ENCODE measurements at places on chromosomes 4 and X.

- no peak for DNase-seq
Observed at GRCh38 chr4:187632260-187632995, 363.1 kb upstream of the ZFP42 start.

DNA sequence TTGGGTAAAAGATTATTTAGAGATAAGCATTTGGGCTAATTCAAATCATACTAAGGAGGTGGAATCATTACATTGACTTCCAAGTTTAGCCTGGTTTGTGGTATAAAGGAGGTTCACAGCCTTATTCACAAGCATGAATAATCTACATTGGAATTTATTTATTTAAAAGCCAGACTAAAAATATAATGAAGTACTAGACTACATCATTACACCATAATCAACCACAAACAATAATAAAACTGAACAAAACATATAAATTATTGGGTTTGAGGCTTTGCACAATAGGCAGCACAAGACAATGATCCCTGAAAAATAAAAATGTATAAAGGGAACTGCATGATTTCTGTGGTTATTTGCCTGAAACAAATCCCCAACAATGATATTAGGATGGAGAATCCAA, 314.0 kb downstream of the GBA3 start:
- no peak for DNase-seq

GRCh38 chrX:154696676-154697045, 43.3 kb upstream of the CTAG2 start:
- no peak for DNase-seq

DNA sequence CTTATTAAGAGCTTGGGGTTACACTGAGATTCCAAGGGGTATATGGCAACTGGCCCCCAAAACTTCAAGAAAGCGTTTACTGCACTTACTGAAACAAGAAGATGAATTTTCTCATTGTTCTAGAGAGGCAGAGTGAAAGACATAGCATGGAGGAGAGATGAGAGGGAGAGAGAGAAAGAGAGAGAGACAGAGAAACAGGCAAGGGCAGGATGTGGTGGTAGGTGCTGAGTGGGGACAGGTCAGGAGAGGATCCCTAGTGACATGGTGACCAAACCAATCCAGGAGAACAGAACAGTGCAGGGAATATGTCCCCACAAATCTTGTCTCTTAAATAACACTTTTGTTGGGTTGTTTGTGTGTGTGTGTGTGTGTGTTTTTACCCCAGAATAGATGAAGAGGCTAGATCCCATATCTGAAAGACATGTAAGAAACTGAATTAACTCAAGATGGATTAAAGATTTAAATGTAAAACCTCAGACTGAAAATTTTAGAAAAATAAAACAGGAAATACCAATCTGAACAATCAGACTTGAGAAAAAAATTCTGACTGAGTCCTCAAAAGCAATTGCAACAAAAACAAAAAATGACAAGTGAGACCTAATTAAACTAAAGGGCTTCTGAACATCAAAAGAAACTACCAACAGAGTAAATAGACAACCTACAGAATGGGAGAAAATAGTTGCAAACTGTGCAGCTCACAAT, 202.2 kb downstream of the QDPR start:
- DNase-seq: no peak

GRCh38 chrX:44106864-44107263, 133.7 kb upstream of the NDP start:
- DNase-seq: no peak

- no peak for DNase-seq
Observed at GRCh38 chrX:40513012-40513411, 67.8 kb upstream of the ATP6AP2 start.

DNA sequence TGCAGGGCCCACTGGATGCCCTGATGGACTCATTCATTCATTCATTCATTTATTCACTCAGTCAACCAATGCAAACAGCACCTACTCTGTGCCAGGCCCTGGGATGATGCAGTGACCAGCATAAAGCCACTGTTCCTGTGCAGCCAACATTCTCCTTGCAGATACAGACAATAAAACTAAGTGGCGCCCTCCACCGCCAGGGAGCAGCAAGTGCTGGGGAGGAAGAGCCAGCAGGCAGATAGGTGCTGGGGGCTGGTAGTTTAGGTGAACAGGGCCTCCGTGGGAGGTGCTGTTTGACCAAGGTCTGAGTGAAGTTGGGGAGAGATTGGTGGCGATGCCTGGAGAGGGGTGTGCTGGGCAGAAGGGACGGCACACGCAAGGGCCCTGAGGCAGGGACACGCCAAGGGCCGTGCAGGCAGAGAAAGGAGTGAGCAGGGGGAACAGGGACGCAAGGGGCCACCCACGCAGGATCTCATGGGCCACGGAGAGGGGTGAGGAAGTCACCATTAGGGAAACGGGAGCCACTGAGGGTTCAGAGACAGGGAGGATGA, 65.5 kb downstream of the WFS1 start:
- DNase-seq: no peak

GRCh38 chr4:157810137-157810774, 362.6 kb downstream of the GASK1B start:
- no peak for DNase-seq

- DNase-seq: no peak
Observed at GRCh38 chr4:150164956-150165629, 86.8 kb downstream of the DCLK2 start.

GRCh38 chr4:168177546-168178149, 85.3 kb downstream of the ANXA10 start:
- DNase-seq: no peak

- no peak for DNase-seq
Observed at GRCh38 chrX:30572004-30572403, 5.6 kb downstream of the TASL start.

DNA sequence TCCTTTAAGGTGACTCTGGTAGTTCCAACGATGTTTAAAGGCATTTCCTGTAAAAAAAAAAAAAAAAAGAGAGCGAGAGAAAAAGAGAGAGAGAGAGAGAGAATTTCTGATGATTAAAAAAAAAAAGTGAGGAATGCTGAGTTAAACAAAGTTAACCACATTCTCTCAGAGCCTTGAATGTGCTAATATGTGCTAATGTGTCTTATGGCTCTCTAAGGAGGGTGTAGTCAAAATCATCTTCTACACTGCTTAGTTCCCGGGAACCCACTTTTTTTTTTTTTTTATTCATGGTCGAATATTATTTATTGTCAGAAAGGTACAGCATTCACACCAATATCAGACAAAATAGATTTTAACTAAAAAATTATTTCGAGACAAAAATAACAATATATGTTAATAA, 111.7 kb downstream of the SNCA start:
- no peak for DNase-seq

DNA sequence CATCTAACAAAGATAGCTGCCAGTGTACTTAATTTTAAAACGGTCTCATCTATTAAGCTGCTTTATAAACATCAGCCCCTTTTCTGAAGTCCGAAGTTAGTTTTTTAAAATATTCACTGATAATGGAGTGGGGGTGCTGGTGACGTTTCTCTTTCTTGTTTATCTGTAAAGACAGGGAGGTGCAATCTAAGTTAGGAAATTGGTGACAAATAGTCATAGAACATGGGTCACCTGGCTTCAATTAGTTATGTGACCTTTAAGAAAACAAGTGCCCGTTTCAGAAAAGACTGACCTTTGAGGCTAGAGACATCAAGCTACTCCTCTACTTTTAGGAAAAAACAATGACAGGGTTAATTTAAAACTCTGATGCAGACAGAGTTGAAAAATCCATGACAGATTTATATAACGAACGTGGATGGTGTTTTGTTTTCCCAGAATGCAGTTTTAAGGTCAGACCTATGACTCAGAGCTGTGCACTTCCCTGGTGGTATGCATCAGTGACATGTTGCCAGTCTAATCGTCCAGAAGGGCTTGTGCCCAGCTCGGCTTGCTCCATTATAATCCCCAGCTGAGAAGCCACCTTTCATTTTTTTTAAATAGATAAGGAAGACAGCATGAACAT, 38.2 kb downstream of the FHL1 start:
- no peak for DNase-seq

DNA sequence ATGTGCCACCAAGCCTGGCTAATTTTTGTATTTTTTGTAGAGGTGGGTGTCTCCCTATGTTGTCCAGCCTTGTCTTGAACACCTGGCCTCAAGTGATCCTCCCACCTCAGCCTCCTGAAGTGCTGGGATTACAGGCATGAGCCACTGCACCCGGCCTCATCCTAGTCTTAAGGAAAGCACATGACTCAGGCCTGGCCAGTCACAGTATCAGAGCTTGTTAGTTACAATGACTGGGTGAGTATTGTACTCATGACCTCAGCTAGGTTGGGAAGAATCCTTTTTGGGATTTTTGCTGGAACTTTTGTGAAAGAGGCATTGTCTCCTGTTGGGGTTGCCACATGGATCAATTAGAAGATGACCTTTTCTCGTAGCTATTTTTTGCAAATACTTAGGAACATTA, 292.8 kb downstream of the RAPGEF2 start:
- DNase-seq: no peak

GRCh38 chr4:104747635-104748034, 252.9 kb upstream of the CXXC4 start:
- DNase-seq: no peak

DNA sequence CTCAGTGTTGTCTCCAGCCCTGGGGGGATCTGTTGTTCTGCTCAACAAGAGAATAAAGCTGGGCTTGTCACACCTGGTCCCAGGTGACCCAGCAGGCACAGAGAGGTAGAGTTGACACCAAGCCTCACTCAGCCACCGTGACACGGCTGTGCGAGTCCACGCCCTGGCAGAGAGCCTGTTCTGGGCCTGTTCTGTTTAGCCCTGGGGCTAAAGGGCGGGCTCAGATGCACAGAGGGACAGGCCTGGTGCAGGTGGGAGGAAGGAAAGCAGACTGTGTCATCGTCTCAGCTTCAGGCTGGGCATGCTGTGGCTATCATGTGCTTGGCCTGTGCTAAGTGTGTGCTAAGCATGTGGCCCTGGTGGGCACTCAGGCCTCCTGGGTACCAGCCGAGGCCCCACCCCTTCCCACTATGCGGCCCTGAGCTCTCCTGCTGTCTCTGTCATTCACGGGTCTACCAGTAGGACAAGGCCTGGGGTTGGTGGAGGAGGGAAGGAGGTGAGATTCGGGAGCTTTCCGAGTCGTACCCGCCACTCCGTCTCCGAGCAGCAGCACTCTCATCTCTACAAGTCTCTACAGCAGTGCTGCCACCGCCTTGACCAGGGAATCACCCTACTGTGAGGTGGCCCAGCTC, 10.8 kb downstream of the WFS1 start:
- no peak for DNase-seq

DNA sequence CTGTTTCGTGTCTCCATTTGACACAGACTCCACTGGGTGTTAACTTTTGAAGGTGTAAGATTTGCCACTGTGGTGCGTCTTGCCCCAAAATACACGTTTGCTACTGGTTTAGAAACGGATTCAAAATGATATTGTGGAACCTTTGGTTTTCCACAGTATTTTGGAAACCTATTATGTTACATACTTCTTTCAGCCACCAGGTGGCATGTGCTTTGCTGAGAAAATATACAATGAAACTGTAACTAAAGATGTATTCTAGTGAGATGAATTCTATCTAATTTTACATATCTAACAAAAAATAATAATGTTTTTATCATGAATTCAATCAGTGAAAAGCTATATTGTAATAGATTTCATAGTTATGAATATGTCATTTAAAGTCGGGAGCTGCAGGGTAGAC, 28.4 kb upstream of the SLITRK4 start:
- no peak for DNase-seq

GRCh38 chr4:20043991-20044390, 207.7 kb upstream of the SLIT2 start:
- DNase-seq: no peak

DNA sequence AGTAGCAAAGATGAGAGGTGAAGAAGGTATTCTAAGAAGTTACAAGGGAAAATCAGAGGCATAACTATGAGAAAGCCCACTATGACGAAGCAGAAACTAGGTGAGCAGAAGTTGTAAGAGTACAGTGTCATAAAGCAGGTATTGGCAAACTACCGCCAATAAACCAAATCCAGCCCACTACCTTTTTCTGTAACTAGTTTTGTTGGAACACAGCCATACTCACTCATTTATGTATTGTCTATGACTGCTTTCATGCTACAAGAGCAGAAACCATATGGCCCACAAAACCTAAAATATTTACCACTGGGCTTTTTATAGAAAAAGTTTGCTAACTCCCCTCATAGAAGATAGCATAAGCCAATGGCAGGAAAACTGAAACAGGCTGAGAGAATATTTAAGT, 31.8 kb upstream of the ZCCHC13 start:
- DNase-seq: no peak

DNA sequence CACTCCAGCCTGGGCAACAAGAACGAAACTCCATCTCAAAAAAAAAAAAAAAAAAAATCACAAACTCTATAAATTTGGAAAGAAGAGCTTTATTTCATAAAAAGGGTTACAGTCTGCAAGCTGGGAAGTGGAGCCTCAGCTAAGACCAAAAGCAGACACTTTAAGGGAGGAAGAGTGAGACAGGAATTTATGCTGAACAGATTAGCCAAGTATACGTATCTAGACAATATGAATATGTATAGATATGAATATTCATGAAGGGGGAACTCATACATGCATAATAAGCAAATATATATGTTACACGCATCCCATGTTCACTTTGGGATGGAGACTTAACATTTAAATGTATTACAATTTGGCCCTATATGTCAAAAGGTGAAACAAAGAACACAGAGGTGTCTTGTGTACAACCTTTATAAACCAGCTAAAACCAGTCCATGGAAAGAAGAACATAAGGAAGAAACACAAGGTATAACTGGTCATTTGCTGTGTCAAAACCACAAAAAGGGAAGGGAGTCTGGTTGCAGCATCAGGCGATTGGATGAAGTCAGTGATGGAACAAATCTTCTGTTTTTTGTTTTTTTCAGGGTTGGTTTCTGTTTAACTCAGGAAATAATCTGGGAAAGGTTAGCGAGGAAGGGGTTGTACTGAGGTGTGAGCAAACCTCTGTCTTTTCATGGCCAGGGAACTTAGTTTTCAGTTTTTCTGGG, 130.0 kb upstream of the MAOA start:
- no peak for DNase-seq

- no peak for DNase-seq
Observed at GRCh38 chrX:55787063-55787462, 69.5 kb downstream of the RRAGB start.
